Naive thymus-derived CD4-positive, alpha-beta T cell (primary cell): ENCODE measurements at places on chromosomes 12 and 14. TPM values are rescaled to one million over a fixed set of nuclear protein-coding genes. Genes with fewer than 3 reads are reported as not detected.

The SERPINA5 gene
- not detected for polyA plus RNA-seq

The PYGL gene
- 0.07 TPM for polyA plus RNA-seq

The PLEKHG7 gene
- polyA plus RNA-seq: not detected

The ACOT2 gene
- polyA plus RNA-seq: 29.1 TPM

The MMP19 gene
- not detected for polyA plus RNA-seq

The ESPL1 gene
- polyA plus RNA-seq: not detected

The BATF gene
- polyA plus RNA-seq: 26.7 TPM
